ENCODE measurements at places on chromosomes 16 and 17.
A peak's percentile ranks its signal among the peaks of the same experiment; 100 is the strongest.

DNA sequence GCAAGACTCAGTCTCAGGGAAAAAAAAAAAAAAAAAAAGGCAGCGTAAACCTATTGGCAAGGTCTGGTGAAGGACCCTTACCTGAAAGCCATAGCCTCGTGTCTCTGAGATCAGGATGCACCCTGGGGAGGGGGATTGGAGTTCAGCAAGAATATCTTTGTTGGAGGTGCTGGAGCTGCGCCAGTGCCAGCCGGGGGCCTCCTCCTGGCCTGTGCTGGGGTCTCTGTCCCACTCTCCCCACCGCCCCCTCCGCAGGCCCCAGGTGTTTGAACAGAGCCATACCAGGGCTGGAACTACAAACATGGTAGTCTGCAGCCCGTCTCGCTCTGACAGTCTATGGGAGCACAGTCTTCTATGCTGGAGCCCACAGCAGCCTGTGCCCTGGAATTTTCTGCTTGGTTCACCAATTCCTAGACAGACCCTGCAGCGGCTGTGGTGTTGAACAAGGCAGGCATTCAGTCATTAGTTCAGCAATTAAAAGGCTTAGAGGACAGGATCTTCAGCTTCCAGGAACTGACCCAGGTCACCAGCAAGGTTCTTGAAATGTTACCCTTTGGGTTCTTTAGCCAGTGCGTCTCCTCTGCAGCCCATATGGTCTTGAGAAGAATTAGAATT lies 42.2 kb upstream of the KIFC3 start:
- DNase-seq, result no peak

DNA sequence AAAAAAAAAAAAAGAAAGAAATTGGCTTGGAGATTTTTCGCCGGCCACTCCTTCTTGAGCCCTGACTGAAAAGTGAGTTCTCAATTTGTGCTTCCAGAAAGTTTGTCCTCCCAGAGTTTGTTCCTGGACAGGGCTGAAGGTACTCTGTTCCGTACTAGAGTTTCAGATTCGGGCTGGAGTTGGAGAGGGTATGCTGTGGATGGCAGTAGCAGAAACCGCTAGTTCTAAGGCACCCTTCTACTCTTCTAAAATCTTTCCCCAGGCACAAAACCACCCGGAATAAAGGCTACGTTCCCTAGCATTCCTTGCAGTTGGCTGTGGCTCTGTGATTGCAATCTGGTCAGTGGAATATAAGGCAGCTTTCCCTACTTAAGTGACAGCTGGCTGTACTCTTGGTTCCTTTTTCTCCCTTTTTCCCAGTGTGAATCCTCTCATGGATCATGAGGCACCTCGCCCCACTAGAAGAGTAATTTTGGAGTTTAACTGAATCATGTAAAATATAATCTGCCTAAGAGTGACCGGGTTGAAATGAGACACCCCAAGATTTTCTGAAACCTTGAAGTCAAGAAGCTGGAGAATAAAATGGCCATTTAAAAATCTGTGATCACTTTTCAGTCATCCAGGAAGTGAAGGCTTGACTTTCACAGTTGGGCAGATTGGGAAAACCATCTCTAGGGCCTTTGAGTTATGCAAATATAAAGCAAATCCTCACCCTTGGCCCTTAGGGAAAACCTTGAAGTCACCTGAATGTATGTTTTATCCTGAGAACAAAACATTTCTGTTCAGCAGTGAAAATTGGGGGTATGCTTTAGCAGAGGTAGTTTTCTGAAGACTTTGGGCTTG lies 901 bp upstream of the HEATR6 start:
- no peak for DNase-seq

DNA sequence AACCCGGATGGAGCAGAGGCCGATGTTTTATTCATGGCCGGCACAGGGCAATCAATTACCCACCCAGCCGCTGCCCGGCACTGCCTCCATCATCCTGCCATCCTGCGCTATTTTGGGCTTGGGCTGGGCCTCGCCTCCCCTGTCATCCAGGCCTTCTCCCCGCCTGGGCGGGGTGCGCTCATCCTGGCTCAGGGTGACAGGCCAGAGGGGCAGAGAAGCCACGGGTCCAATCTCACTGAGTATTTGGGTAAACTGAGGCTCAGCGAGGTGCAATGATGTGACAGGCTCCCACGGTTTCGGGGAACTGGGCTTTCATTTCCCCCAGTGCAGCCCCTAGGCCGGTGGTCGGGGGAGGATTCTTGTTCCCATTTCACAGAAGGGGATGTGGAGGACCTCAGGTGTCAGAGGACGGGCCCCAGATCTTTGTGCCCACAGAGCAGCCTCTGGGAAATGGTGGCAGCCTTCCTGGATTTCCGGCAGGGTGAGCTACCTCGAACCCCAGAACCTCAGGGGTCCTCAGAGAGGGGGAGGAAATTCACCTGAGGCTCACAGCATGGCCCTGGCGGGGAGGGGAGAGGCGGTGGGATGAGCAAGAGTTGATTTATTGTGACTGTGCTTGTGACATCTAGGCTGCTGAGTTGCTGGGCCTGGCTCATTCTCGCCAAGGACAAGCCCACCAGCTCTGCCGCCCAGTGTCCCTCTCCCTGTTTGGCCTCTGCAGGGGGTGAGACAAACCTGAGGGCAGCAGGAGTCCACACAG lies 23.8 kb upstream of the KCNJ12 start:
- DNase-seq, result no peak

DNA sequence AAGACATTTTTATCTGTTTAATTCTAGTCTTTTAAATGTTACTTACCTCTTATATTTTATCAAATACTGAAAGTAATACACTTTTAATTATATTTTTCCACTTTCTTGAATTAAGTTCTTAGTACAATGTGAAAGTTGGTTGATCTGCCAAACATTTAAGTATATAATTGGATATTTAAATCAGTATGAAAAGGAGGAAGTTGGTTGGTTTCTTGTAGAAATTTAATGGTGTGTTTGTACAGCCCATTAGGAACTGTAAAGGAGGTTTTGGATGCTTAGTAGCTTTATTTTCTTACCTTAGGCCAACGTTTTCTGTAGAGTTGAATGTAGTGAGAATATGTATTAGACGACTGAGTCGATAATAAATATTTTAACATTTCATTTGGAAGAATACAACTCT lies 5.4 kb downstream of the NFATC3 start:
- DNase-seq, result no peak

DNA sequence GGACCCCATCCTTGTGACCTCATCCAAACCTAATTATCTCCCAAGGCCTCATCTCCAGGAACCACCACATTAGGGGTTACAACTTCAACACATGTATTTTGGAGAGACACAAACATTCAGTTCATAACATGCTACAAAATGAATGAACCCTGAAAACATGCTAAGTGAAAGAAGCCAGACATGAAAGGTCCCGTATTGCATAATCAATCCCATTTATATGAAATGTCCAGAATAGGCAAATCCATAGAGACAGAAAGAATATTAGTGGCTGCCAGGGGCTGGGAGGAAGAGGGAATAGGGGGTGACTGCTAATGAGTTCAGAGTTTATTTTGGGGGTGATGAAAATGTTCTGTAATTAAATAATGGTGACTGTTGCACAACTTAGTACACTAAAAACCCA lies 3.7 kb upstream of the IL34 start:
- no peak for DNase-seq

- DNase-seq, result no peak
Measured at GRCh38 chr17:60577147-60577915, 22.7 kb upstream of the PPM1D start.

DNA sequence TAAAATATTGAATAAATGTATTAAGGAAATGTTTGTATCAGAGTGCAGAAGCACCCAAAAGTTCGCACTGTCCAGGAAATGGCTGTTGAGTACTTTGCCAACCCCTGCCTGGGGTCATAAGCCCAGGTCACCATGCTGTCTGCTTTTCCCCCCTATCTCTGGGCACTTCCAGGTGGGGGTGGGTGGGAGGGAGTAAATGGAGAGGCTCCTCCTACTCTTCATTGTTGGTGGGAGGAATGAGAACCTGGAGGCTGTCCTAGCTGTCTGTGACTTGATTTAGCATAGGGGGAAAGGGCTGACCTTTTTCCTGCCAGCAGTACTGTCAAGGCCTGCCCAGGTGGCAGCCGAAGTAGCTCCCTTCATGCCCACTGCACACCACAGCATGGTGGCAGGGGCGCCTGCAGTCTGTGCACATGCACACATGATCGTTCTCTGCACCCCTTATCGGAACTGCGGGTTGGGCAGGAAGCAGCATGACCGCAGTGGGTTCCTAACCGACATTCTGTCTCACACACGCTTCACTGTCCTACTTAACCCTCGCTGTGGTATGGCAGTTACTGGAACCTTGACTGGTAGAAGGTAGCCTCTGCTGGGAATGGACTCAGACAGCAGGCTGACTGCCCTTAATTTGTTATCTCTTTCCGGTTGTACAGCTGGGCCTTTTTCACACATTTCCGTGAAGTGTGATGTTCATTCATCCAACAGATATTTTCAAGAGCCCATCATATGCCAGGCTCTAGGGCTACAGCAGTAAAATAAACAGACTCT lies 41.5 kb downstream of the LDHD start:
- peak; percentile 81 for DNase-seq

DNA sequence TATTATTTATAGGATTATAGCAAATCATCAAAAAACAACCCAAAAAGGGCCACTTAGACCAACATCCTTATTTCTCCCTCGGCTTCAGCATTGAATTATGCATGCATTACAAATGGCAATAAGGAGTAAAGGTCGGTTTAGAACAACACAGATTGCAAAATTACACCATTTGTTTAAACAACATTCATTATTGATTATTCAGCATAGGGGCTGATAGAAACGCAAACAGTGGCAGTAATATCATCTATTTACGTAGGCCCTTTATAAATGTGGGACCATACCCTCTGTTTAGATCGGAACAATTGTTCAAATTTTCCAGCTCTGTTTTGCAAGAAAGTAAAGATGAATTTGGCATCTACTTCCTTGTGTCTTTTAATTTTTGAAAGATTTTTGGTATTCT lies 153.3 kb downstream of the WWOX start:
- DNase-seq, result no peak

GRCh38 chr16:77668201-77668600 lies 54.1 kb upstream of the NUDT7 start:
- DNase-seq, result no peak

GRCh38 chr17:61076621-61077031 lies 323.0 kb upstream of the TBX2 start:
- no peak for DNase-seq

DNA sequence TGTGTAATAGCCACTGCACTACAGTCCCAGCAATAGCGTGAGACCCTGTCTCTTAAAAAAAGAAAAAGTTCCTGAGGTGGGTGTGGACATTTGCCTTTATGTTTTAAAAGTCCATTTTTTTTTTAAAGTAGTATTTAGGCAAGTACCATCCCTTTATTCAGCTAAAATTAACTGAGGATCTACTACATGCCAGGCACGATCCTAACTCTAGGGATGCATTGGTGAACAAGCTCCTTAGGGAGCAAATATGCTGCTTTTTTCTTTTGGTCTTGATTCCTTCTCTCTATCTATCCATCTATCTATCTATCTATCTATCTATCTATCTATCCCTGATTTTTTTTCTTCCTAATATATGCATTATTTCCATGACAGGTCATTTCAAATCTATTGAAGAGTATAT lies 44.7 kb downstream of the CMTM3 start:
- no peak for DNase-seq

DNA sequence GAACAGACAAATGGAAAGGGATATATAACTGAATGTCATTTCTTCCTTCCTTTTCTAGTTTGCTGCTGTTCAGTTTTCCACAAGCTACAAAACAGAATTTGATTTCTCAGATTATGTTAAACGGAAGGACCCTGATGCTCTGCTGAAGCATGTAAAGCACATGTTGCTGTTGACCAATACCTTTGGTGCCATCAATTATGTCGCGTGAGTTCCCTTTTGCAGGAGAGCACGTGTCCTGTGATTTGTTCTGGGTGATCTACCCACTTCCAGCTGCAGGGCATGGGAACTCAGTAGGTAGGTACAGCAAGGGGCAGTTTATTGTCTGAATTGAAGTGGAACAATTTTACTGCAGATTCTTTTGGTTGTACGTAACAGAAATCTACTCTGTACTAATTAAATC lies 8.8 kb downstream of the ITGAL start:
- DNase-seq, result no peak

Data from activated T-cell treated with anti-CD3 and anti-CD28 coated beads, Interleukin-2, amount 50 U/mL, for 24 hours (primary cell).